ENCODE measurements at places on chromosomes 4 and X.
A peak's percentile ranks its signal among the peaks of the same experiment; 100 is the strongest.

DNA sequence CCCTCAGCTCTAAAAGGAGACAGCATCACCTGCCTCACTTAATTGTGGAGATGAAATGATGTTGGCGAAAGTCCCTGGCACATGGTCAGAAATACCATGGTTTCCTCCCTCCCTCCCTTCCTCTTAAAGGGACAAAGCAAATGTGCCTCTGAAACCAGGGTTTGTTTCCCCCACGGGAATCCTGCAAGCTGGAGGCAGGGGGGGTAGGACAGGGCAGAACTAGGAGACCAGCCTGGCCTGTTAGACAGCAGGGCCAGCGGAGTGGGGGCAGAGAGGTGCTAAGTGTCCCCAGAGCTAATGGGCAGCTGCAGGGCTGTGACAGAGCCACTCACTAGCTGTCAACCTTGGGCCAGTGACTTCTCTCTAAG, 5.7 kb downstream of the RTL5 start:
- DNase-seq, result no peak

GRCh38 chr4:40182954-40183353, 13.9 kb upstream of the RHOH start:
- DNase-seq, result no peak

GRCh38 chr4:88211473-88212252, 53.2 kb upstream of the ABCG2 start:
- peak; percentile 37 for DNase-seq

DNA sequence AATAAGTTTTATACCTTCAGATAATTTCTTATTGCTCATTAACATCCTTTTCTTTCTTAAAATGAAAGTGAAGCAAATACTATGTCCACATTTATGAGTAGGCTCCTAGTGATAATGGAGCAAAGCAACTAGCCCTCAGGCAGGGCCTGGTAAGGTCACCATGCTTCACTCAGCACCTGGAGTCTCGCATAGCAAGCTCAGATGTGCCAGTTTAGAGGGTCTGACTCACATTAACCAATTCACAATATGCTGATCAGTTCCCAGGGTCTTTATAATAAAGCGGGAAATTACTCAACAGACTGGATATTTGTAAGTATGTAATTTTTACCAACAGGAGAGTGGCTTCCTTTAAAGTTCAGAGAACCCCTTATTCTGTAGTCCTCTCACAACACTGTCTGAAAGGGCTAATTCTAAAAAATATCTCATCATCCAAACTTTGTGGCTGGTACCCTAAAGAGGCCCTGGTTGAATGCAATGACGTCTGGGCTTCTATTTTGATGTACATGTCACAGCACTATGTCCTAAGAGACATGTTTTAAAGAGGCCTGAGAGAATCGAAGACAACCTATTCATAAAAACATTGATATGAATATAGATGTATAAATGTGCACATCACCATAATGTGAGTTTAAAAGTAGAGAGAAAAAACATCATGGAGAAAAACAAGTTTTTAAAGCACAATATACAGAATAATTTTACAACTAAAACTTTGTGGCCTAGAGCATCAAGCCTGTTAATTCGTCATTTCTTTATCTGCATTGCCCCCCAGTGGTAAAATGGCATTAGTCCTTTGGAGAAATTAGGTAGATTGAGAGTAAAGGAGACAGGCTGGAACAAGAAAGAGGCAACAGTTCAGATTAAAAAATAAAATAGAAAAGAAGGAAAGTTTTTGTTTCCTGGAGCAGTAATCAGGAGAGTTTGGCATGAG, 44.3 kb downstream of the IL21 start:
- no peak for DNase-seq

GRCh38 chr4:172152284-172152683, 339.1 kb downstream of the GALNTL6 start:
- DNase-seq, result no peak

DNA sequence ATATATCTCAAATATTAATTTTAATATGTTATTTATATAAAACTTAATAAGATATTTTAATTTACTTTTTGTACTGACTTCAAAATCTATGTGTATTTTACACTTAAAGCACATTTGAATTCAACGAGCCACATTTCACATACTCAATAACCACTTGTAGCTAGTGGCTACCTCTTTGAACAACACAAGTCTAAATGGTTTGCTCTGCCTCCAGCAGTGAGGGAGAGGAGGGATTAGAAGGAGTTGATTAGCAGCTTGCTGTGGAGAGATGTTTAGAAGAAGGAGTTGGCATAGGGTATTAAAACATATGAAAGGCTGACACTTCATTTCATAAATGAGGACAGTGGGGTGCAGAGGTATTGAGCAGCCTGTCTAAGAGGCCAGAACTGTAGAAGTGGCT, 124.0 kb downstream of the ARHGAP24 start:
- no peak for DNase-seq

DNA sequence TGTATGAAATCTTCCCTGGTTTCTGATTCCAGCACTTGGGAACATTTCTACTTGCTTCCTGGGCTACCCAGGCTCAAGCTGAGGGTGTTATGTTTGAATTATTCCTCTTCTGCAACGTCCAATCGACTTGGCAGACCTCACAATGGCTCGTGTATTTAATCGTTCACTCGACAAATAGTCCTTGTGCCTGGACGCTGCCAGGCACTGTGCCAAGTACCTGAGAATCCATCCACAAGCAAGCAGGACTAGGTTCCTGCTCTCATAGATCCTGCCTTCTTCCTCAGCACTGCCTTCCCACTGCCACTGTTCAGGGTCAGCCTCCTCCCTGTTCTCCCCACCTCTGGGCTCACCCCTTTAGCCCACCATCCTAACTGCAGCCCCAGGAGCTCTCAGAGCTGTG, 113.3 kb downstream of the EFNB1 start:
- DNase-seq, result no peak

GRCh38 chrX:74426071-74426470, 4.8 kb downstream of the SLC16A2 start:
- no peak for DNase-seq

GRCh38 chr4:3313556-3314228, 20.9 kb downstream of the RGS12 start:
- DNase-seq, result no peak

GRCh38 chrX:154478728-154479622, at the start of gene LAGE3:
Gene LAGE3, minus strand, starts transcription at chrX:154479281. Its CDS starts 366 bp downstream, at chrX:154478915.
- DNase-seq, result peak; percentile 88

DNA sequence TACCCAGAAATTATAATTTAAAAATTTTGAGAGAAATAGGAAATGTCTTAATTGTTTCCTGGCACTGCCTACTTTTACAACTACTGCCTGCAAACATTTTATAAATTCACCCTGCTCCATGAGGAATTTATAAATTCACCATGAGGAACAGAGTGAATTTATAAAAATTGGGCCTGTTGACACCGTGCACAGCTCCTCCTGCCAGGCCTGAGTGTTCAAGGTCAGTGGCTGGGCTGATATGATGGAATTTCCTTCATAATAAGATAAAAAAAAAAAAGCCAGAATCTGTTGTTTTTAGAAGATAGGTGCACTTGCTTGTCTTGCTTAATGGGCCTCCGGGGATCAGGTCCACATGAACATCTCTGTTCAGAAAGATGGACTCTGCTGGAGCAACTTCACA, 151.7 kb upstream of the RASGEF1B start:
- DNase-seq, result no peak

DNA sequence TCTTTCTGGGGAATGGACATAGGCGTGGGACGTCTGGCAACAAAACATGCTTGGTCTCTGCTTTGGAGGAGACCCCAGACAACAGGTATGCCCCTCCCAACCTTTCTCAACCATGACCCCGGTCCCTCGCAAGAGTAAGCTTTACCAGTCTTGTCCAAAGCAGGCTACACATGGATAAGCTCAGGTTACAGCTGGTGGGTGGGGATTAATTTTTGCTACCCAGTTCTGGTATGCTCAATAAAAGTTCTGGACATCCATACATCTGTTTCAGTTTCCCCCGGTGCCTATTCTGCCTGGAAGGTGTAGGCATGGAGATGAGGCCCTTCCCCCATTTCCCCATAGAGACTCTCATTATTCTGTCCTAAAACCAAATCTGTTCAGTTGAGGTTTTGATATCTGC, 54.5 kb upstream of the NOCT start:
- no peak for DNase-seq

DNA sequence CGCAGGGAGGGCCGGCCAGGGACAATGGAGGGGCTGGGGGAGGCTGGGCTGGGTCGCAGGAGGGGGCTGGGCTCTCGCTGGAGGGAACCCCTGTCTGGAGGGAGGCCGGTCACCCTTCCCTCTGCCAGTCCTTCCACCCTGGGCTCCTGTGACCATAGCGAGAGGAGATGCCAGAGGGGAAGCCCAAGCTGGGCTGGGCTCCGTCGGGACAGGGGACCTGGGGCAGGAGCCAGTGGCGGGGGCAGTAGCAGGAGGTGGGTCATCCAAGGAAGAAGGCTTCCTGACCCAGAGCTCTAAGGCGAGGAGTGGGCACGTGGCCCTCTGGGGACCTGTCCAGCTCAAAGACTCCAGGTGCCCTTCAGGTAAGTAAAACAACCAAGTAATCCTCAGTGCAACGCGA, 16.9 kb downstream of the CTAG1B start:
- no peak for DNase-seq

GRCh38 chr4:77306496-77306895, 149.5 kb downstream of the CCNG2 start:
- DNase-seq, result no peak

GRCh38 chrX:431056-431455, 44.3 kb upstream of the PPP2R3B start:
- DNase-seq, result no peak

DNA sequence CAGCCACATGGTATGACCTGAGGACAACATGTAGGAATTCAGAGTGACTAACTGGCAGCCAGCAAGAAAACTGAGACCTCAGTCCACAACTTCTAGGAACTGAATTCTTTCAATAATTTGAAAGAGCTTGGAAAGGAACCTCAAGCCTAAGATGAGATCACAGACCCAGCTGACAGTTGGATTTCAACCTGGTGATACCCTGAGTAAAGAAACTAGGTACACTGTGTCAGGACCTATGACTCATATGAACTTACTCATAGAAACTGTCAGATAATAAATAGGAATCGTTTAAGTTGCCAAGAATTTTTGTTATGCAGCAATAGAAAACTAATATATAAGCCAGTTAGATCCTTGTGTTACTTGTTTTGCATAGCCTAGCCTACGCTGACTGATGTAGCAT, 102.4 kb upstream of the DCAF12L1 start:
- no peak for DNase-seq

DNA sequence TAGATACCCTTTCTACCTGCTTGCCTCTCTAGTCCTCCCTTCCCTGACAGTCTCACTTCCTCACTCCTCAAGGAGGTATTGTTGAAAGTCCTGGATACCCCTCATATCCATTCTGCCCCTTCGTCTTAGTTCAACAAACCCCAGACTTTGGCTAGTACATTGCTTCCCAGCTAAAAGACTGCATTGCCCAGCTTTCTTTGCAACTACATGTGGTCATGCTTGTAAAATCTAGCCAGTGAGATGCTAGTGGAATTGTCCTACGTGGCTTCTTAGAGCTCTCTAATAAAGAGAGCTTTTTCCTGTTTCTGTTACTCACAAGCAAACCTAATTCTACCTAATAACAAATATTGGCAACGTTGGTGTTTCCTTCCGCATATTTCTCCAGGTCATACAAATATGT, 237.9 kb upstream of the PSAPL1 start:
- no peak for DNase-seq

GRCh38 chr4:37609626-37610025, 76.5 kb downstream of the RELL1 start:
- DNase-seq, result no peak

DNA sequence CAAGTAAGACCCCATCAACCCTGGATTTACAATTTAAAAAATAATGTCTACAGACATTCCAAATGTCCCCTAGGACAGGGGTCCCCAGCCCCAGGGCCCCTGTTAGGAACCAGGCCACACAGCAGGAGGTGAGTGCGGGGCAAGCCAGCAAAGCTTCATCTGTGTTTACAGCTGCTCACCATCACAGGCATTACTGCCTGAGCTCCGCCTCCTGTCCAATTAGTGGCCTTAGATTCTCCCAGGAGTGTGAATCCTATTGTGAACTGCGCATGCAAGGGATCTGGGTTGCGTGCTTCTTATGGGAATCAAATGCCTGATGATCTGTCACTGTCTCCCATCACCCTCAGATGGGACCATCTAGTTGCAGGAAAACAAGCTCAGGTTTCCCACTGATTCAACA, 146.1 kb downstream of the ATP10D start:
- DNase-seq, result no peak

GRCh38 chr4:118033148-118034052, 886 bp upstream of the NDST3 start:
- DNase-seq, result no peak

GRCh38 chr4:83865417-83866150, 329.7 kb downstream of the GPAT3 start:
- no peak for DNase-seq

DNA sequence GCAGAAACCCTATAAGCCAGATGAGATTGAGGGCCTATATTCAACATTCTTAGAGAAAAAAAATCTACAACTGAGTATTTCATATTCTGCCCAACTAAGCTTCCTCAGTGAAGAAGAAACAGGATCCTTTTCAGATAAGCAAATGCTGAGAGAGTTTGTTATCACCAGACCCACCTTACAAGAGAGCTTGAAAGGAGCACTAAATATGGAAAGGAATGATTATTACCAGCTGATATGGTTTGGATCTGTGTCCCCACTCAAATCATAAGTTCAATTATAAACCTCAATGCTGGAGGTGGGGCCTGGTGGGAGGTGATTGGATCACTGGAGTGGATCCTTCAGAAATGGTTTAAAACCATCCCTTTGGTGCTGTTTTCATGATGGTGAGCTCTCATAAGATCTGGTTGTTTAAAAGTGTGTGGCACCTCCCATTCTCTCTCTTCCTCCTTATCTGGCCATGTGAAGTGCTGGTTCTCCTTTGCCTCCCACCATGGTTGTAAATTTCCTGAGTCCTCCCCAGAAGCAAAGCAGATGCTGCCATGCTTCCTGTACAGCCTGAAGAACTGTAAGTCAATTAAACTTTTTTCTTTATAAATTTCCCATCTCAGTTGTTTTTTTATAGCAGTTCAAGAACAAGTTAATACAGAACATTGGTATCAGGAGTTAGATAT, 144.2 kb downstream of the MSN start:
- DNase-seq, result no peak

GRCh38 chrX:7220121-7220520, 72.2 kb upstream of the PUDP start:
- no peak for DNase-seq

DNA sequence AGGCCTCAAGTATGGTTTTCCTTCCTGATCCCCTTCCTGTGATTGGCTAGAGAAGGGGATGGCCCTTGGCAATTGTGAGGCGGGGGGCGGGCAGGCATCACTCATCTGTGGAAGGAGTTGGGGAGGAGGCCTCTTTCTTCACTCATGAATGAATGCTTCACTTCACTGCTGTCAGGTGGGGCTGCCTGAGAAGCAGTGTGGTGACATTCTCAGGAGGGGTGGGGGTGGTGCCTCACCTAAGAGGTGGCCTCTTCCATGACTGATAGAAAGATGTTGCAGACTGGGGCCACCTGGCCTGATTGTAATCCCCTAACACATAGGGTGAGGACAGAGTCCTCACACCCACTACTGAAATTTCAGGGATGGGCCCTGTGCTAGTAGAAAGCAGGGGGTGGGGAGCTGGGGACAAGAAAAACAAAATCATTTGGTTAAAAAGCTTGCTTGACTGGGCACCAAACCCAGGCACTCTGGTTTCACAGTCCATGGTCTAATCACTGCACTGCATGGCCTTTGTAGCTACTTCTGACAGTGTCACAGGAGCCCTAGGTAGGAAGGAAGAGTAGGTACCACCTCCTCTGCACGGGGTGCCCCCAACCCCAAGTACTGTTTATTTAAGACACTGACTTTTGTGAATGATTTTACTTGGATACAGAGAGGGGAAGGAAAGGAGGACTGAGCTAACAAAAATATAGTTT, 5.6 kb upstream of the HOPX start:
- DNase-seq, result no peak

- DNase-seq, result peak; percentile 31
Measured at GRCh38 chr4:102449751-102450352, 51.3 kb upstream of the NFKB1 start.

Data from T follicular helper cell (primary cell).